ENCODE measurements at places on chromosomes 4 and X.

DNA sequence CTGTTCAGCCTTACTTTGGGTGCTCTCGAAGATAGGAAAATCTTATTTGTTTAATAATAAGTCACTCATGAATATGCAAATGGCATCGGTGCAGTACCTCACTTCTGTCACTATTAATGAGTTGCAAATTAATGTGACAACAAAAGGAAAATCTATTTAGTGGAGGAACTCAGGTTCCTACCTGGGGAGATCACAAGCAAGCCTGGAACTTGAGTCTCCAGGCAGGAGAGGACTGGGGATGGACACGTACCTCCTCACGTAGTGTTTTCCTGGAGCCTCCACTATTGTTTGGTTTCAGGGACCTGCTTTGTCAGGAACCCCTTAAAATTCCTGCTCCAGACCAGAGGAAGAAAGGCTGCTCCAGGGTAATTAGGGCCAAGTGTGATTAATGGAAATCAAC lies 82.1 kb downstream of the BCOR start:
- no peak for DNase-seq

- DNase-seq, result no peak
These were observed 300.7 kb downstream of the ARAP2 start for GRCh38 chr4:35943606-35944005.

DNA sequence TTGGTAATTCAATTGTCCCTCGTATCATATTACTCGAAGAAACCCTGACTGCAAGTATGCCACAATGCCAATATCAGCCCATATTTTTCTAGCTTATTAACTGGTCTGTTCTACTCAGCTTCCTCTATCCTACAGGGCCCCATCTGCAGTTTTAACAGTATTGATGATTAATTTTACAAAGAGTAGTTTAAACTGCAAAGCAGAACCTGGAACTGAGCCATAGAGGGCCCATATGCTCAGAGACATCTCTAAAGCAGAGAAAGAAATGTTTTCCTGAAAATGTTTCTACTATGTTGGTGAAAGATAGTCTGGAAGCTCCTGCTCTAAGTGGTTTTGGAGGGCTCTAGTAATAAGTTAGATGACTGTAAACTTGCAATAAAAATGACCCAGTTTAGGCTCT lies 259.4 kb upstream of the CENPE start:
- no peak for DNase-seq

- DNase-seq, result no peak
These were observed 65.3 kb downstream of the NYX start for GRCh38 chrX:41512394-41512793.

DNA sequence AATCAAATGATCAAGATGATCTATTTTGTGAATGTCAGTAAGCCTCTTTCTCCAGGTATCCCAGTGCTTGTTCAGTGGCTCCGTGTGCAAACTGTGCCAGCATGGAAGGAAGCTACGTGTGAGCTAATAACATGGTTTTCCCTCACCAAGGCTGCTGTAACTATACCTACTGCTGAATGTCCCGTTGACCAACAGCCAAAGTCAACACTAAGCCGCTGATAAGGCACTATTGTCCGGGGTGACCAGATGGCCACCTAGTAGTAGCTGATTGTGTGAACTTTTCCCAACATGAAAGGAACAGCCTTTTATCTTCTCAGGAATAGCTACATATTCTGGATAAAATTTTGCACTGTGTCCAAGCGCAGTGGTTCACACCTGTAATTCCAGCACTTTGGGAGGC lies 58.0 kb upstream of the ABCG2 start:
- no peak for DNase-seq

DNA sequence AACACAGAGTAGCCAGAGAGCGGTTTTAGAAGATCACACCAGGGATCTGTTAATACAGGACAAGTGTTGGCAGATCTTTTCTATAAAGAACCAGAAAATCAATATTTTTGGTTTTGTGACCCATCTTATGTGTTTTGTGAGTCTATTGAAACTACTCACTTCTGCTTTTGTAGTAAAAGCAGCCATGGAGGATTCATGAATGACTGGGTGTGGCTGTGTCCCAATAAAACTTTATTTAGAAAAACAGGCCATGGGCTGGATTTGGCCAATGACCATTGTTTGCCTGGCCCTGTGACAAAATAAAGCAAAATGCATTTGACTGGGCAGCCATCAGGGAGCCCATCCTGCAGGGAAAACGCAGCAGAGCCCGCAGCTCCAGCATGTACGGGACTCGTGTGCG lies 99.9 kb upstream of the ADRA2C start:
- DNase-seq, result no peak

DNA sequence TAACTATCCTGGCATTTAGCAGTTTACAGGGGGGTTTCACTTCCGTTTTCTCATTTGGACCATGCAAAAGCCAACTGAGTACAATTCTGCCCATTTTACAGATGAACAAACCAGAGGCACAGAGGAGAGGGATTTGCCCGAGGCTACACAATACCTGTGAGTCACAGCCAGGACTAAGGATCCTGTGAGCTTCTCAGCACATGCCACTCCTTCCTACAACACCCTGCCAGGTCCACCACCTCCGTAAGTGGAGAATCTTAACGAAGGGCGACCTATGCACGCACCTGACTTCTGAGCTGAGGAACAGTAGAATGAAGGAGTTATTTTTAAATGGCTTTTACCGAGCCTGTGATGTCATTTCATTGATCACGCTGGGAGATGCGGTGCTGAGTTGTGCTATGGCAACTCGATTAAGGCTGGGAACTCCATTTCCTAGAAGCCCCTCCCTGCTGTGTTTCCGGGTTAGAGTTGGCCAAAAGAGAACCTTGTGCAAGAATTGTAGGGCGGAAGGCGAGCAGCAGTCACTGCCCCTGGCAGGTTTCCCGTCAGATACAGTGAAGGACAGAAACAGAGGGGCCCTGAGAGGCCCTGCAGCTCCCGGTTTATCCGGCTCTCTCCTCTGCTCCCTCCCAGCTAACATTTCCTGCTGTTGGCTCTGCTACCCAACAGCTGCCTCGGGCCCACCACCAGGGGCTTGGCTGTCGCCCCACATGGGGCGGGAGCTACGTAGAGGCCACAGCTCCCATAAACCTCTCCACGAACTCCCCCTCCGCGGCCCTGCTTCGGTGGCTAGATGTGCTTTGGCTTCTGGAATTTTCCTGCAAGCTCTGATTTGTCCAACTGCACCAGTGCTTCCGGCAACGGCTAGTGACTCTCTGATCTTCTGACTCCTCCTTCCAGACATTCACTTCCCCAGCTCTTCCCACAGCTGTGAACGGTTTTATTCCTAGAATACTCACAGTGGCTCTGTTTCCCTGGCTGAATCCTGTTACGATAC lies 75.1 kb upstream of the USP9X start:
- DNase-seq, result peak; percentile 5

- DNase-seq, result no peak
These were observed 6.6 kb downstream of the ABCD1 start for GRCh38 chrX:153731117-153731844.

DNA sequence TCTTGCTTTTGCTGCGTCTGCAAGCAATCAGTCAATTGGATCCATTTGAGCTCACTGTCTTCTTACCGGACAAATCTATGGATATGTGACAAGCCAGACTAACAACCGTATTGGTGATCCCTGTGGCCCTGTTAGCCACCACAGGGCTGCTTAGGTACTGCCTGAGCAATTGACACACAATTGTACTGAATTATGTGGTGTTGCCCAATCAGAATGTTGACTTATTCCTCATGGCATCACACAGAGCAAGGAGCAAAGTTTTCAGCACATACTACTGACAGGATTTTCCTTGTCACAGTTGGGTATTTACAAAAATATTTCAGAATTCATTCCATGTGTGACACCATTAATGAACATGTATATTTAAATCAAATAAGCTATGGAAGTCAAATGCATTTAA lies 41.3 kb upstream of the XAGE1B start:
- no peak for DNase-seq

- no peak for DNase-seq
These were observed 46.0 kb downstream of the USP38 start for GRCh38 chr4:143230683-143231082.

GRCh38 chrX:39845233-39845632 lies 252.5 kb downstream of the BCOR start:
- DNase-seq, result no peak

GRCh38 chrX:68429216-68429615 lies 4.1 kb downstream of the OPHN1 start:
- no peak for DNase-seq

DNA sequence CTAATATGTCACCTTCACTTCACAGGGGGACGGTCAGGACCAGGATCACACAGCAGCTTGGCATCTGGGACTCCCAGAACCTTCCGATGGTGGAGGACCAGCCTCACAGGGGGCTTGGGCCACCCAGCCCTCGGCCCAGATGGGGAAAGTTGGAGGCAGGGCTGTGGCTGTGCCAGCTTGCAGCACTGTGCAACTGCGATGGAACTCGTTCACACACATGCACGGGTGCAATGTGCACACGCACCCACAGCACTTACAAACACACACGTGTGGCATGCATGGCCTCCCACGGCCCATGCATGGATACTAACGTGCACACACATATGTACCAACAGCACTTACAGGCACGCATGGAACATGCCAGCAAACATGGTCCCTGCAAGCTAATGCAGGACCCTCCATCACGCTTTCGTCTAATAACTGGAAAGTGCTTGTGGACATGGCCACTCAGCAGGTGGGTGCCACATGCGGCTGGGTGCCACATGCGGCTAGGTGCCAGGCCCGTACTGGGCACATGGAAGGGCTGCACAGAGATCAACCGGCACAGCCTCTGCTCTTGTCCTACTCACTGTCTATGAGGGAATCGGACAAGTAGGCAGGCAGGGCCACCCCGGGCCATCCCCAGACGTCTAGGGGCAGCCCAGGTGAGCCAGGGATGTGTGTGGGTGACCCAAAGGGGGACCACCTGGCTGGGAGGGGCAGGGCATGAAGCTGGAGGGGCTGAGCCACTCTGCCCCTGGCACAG lies 63.2 kb downstream of the ADRA2C start:
- DNase-seq, result no peak

- DNase-seq, result no peak
These were observed 90.1 kb downstream of the EVC2 start for GRCh38 chr4:5618051-5618960.

DNA sequence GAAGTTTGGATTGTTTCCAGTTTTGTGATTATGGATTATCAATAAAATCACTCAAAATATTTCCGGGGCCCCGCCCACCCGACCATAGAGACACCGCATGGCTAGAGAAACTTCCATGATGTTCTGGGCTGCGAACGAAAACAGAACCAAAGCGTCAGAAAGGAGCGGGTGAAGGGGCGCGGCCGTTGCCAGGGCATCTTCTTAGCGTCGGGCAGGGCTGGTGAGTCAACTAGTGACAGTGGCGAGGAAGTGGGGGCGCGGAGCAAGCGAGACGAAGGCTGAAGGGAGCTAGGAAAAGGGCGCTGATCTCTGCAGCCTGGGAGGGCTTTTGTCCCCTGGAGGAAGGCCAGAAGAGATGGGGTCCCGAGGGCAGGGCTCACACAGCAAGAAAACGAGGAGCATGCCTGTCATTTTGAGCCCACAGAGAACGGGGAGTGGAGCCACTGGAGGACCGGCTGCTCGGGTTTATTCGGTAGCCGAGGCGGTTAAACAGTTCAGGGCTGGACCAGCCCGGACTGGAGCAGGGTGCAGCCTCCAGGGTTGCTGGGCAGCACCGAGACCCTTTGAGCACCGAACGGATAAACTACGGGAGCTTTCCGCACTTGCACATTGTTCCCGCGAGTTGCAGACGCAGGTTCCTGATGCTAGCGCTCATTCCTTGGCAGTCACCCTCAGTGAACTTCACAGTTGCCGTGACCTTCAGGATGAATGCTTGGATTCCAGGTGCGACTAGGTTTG lies 298.1 kb upstream of the TRPC5 start:
- no peak for DNase-seq

- DNase-seq, result no peak
These were observed 204.7 kb downstream of the BMPR1B start for GRCh38 chr4:94962484-94962883.

GRCh38 chr4:110808351-110808878 lies 185.5 kb upstream of the PITX2 start:
- no peak for DNase-seq

DNA sequence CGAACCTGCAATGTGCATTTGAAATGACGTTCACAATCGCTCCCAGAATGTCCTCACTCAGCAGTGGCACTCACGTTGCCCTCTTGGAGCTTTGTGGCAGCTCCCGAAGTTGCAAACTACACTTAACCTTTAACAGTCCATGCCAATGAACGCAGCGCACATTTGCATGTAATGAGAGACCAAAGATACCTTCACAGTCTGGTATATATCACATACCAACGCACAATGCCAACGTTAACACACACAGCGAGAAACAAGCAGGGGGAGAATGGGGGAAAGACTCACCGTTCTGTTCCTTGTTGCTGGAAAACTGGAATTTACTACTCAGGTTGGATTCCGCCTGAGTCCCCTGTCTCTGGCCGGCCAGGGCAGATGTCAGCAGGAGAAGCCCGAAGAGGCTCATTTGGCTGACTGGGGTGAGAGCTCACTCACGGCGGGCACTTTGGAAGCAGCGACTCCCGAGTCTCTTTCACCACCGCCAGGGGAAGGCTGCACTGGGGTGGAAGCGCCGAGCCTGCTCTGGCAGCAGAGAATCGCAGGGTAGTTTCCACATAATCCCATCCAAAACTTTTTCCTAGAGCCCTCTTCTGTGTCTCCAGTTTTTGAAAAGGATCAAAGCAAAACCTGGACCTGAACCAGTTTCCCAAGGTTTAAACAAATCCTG lies 966 bp downstream of the PDGFC start:
- DNase-seq, result no peak

DNA sequence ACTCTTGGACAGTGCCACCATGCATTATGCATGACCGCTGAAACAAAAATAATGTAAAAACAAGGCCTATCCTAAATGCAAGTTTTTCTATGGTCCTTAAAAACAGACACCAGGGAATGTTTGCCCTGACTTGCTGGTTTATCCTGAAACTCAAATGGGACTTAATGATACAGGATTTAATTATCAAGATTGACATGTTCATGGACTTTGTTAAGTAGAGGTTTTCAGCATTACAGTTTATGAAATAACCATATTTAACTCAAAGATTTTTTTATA lies 1.3 kb downstream of the NFKB1 start:
- no peak for DNase-seq

DNA sequence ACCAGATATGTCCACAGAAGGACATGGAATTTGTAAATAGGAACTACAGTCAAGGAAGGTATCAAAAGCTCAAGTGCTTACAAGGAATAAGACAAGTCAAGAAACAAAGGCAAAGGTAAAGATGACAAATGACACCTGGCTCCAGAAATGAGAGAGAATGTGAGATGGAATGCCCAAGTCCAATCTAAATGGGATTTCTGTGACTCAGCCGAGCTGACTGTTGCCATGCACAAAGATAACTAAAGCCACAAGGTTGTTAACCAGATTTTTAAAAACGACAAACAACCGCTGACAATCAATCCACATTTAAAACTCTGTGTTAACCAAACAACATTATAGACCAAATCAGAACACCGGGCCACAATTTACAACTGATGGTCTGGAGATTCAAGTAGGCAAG lies 1.1 kb downstream of the NFXL1 start:
- no peak for DNase-seq

GRCh38 chr4:188839704-188840103 lies 700.5 kb downstream of the TRIML1 start:
- DNase-seq, result no peak

Data from stimulated activated CD8-positive, alpha-beta memory T cell treated with anti-CD3 and anti-CD28 coated beads, Interleukin-2, amount 100 ng/mL, for 48 hours (primary cell).